WTC11 (cell line): ENCODE measurements at places on chromosomes 6 and 20. TPM values are rescaled to one million over a fixed set of nuclear protein-coding genes. Genes with fewer than 3 reads are reported as not detected.

- H3K27ac ChIP-seq, result no peak overlapping the region
- no peaks in the 10 kb centered on the region for H3K27me3 ChIP-seq
- no peak overlapping the region for H3K4me3 ChIP-seq
- H3K4me1 ChIP-seq, result peaks cover 52% of the 10 kb centered on the region
- no peak for DNase-seq
- H3K36me3 ChIP-seq, result peaks cover 1% of the 10 kb centered on the region; the same call in 1 of the 2 replicates
Observed at GRCh38 chr6:162852840-162853577, 125.2 kb downstream of the PACRG start.

The EDN3 gene
- 0.09 to 0.25 TPM (median 0.13 TPM) in 3 replicates for total RNA-seq

DNA sequence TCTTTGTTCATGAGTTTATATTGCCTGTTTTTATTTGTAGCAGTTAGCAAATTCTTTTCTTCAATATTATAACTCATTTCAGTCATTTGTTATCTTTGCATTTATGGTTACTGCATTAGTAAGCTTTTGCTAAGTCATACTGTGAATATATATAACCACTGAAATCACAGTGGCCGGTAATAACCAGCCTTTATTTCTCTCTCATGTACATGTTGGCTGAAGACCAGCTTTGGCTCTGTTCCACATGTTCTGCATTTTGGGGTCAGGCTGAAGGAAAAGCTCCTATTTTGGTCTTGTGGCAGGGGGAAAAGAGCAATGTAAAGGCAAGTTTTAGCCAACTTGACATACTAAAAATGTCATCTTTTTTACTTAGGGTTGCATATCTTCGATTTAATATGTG lies 276.3 kb downstream of the BCKDHB start:
- H3K27ac ChIP-seq, result no peak overlapping the region
- H3K4me1 ChIP-seq, result no peaks in the 10 kb centered on the region
- no peak for DNase-seq
- H3K27me3 ChIP-seq, result no peaks in the 10 kb centered on the region

DNA sequence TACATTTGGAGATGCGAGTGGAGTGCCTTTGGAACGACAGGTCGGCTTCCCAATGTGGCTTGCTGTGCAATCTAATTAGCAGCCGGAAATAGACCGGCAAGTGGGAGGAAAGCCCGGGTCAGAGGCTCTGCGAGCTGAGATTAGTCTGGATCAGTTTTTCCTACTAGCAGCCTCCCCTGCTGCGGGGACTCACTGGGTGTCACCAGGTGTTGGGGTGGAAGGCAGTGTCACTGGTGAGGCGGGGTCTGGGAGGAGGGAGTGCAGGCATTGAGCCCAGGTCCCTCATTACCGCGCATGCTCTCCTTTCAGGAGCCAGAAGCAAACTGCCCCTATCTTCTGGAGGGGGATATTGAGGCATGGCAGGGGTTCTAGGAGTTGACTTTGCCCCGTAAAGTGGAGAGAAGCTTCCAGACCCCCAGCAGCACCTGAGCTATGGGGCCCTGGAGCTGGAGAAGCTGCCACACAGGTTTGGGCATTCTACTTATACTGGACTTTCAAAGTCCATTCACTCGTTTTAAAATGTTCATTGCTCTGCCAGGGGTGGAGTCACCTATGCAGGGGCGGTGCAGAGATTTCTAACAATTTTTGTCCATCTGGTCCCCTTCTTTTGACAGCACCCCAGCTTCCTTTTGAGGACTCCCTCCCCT lies 11.0 kb downstream of the SULF2 start:
- H3K27ac ChIP-seq, result no peak overlapping the region
- DNase-seq, result no peak
- H3K4me1 ChIP-seq, result peaks cover 14% of the 10 kb centered on the region
- H3K36me3 ChIP-seq, result peaks cover 11% of the 10 kb centered on the region
- no peak overlapping the region for H3K4me3 ChIP-seq

The RNF8 gene
- 33.1 to 35.9 TPM (median 33.3 TPM) in 3 replicates for total RNA-seq

DNA sequence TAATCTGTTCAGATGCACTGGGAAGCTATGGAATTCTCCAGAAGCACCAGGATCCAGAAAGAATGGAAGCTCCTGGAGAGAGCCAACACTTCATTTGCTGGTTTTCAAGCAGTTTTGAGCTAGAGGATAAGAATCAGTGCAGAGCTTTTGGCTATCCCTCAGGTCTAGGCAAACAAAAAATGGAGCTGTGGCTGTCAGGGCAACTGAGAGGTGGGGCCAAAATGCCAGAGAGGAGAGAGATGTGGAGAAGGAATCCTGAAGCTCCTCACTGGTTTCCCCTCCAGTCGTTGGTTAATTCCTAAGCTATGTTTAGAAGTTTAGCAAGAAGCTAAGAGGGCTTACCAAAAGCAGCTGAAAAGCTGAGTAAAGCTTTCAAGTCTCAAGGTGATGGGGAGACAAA lies 294.2 kb upstream of the JARID2 start:
- no peaks in the 10 kb centered on the region for H3K27me3 ChIP-seq
- H3K36me3 ChIP-seq, result peaks cover 12% of the 10 kb centered on the region
- no peak for DNase-seq
- H3K4me1 ChIP-seq, result 0 out of 2 replicates have a peak, but pooled peaks cover 4% of the 10 kb centered on the region
- H3K27ac ChIP-seq, result no peak overlapping the region
- H3K4me3 ChIP-seq, result no peak overlapping the region

DNA sequence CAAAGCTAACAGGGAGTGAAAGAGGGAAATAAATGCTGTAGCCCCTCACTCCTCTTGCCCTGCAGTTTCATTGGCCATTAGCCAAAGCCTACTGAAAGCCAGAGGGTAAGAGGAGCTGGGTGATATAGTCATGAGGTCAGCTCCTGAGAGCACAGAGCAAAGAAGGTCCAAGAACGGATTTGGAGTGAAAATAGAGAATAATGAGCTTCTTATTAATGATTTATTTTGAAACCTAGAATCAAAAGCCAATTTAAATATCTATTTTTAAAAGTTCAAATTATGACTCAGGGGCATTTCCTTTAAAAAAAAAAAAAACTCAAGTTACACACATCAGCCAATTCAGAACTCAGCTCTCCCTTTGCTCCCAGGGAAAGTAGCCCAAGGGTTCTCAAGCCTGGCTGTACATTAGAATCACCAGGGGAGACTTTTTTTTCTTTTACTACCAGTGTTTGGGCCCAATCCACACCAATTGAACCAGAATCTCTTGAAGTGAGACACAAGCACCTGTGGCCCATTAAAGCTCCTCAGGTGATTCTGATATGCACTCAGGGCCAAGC lies 79.1 kb downstream of the SNAP25 start:
- no peak overlapping the region for H3K4me3 ChIP-seq
- H3K36me3 ChIP-seq, result no peaks in the 10 kb centered on the region
- no peak overlapping the region; the same call in 1 of the 2 replicates for H3K27ac ChIP-seq
- peaks cover 34% of the 10 kb centered on the region for H3K27me3 ChIP-seq

The SASH1 gene
- 21.7 to 27.4 TPM (median 24.0 TPM) in 3 replicates for total RNA-seq

The HTR1B gene
- 1.5 to 1.7 TPM (median 1.6 TPM) in 3 replicates for total RNA-seq

The SLC32A1 gene
- total RNA-seq, result 0.09 to 0.37 TPM (median 0.25 TPM) in 3 replicates
